ENCODE measurements at places on chromosomes 5 and 9.

DNA sequence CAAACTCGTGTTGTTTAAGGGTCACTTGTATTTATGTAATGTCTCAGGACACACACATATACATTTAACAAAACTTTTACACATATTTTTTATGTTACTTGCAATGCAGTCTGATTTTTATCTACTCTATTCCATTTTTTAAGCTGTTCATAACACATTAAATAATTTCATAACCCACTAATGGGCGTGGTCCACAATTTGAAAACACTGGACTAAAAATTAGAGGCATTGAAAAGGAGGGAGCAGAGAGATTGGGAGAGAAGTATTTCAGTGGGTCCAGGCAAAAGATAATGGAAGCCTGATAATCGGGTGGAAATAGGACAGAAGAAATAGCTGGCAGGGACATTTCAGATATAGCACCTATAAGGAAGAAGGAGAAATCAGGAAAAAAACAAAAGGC is 597.3 kb upstream of the CLINT1 start:
- DNase-seq: no peak

DNA sequence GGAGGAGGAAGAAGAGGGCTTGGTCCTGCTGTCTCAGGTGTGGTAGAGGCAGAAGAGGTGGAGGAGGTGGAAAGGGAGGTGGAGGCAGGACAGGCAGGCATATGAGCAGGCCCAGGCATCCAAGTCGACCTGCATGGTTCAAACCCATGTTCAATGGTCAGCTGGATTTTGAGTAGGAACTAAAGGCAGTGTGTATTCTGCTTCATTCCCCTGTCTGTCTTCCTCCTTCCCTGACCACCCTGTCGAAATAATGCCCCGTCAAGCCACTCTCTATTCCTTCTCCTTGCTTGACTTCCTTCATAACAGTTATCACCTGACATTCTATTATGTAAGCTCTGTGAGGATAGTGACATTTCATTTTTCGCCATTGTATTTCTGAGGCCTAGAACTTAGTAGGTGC is 34.8 kb downstream of the ATP6V0E1 start:
- DNase-seq: no peak

- DNase-seq: peak; percentile 28
These were observed 1944.2 kb upstream of the NUDT12 start for GRCh38 chr5:105506692-105507277.

- no peak for DNase-seq
These were observed 36.5 kb upstream of the IQGAP2 start for GRCh38 chr5:76366596-76366995.

DNA sequence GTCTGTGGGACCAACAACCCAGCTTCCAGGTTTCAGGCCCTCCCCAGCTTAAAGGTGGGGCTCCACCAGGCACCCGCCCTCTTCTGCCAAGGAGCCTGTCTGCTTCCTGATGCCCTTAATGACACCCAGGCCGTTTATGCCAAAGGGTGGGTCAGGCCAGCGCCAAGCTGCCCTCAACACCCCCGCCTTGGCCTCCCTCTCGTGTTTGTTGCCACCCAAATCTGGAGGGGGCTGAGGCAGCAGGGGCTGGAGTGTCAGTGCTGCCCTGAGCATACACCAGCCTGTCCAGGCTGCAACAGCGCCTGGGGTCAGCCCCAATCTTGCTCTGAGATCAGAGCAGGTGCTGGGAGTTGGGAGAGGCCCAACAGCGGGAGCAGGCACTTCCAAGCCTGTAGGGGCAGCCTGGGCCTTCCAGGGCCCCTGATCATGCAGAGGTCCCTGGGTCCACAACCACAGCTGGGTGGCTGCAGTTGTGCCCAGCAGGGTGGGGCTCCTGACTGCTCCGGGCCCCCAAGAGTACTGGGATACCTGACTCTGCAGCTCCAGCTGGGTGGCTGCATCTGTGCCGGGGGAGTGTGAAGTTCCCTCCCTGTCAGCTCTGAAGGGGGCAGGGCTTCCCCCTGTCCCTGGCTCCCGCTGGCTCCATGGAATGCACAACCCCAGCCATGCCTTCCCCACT is 34.5 kb upstream of the TYRP1 start:
- no peak for DNase-seq

- DNase-seq: no peak
These were observed 68.3 kb downstream of the TARS1 start for GRCh38 chr5:33509036-33509435.

- DNase-seq: no peak
These were observed 13.3 kb upstream of the NKD2 start for GRCh38 chr5:995318-995717.

- DNase-seq: no peak
These were observed 75.1 kb downstream of the MROH2B start for GRCh38 chr5:40995801-40996586.

DNA sequence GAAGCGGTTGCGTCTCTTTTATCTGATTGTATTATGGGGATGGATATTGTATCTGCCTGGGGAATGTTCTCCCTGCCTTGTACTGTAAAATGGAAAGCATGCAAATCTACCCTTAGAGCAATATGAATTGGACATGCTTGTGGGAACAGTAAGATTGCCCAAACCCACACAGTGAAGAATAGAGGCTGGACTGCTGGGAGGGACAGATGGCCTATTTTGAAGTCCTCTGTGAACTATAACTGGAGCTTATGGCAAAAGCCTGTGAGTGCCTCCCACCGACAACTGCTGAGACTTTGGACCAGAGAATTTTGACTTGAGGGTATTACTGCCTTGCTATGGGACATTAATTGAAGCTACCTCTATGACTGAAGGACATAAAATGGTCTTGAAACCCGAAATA is 168.9 kb downstream of the ERCC6L2 start:
- DNase-seq: no peak

- DNase-seq: no peak
These were observed 1890.1 kb upstream of the WWC1 start for GRCh38 chr5:166401391-166401790.

- peak; percentile 18 for DNase-seq
These were observed 437.1 kb upstream of the TLE4 start for GRCh38 chr9:79134654-79135053.

- DNase-seq: no peak
These were observed 21.7 kb downstream of the SLC9A3 start for GRCh38 chr5:502325-503079.

DNA sequence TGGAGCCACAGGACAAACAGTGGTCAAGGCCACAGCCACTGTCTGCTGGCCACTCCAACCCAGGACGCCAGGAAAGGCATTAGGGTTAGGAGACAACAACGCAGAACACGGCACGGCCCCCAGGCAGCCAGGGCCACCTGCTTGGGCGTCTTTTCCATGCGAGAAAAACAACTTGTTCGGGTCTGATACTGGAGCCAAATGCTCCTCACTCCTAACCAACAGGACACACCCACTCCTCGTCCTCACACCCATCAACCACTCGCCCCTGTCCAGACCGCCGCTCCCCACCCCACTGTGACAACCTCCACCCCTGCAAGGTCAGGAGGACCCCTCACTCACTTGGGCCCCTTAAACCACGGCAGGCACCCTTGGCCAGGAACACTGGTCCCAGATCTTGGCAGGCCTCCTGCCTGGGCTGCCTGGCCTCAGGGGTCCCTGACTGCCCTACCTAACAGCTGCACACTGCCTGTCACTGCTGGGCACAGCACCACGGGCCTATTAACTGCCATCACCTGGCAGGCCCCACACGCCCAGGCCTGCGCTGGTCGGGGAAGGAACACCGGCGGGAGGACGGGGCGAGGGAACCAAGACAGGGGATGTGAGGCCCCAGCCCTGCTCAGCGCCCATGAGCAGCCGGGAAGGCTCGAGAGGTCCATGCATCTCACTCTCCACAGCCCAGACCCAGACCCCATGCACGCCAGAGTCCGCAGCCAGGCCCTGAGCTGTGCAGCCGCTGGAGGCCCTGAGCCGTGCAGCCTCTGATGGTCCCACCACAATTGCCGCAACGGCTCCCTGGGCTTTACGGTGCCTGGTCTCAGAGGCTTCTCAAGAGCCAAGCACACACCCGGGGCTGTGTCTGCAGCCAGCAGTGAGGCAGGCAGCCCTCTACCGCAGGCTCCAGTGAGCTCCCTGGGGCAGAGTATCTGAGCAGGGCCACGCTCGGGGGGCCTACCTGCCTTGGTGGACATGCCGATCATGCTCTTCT is 13.8 kb downstream of the CLPTM1L start:
- DNase-seq: no peak

DNA sequence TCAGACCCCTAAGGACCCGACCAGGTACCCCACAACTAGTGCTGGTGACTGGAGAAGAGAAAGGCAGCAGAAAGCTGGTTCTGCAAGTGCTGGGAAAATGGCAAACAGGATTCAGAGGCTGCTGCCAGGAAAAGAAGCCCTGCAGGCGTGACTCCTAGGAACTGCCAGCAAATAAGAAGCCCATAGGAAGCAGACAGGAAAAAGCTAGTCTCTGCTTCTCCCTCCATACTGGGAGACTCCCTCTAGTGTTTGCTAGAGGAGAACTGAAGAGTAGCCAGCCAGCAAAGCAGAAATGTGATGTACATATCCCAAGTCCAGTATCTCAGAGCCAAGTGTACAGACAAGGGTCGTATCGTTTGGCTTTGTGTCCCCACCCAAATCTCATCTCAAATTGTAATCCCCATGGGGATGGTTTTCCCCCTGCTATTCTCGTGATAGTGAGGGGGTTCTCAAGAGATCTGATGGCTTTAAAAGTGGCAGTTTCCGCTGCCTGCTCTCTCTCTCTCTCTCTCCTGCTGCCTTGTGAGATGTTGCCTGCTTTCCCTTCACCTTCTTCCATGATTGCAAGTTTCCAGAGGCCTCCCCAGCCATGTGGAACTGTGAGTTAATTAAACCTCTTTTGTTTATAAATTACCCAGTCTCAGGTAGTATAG is 38.1 kb upstream of the TUSC1 start:
- peak; percentile 5 for DNase-seq

- no peak for DNase-seq
These were observed 79.8 kb downstream of the ARSB start for GRCh38 chr5:78905084-78905938.

GRCh38 chr9:21758540-21758939 is 43.9 kb upstream of the MTAP start:
- DNase-seq: no peak

DNA sequence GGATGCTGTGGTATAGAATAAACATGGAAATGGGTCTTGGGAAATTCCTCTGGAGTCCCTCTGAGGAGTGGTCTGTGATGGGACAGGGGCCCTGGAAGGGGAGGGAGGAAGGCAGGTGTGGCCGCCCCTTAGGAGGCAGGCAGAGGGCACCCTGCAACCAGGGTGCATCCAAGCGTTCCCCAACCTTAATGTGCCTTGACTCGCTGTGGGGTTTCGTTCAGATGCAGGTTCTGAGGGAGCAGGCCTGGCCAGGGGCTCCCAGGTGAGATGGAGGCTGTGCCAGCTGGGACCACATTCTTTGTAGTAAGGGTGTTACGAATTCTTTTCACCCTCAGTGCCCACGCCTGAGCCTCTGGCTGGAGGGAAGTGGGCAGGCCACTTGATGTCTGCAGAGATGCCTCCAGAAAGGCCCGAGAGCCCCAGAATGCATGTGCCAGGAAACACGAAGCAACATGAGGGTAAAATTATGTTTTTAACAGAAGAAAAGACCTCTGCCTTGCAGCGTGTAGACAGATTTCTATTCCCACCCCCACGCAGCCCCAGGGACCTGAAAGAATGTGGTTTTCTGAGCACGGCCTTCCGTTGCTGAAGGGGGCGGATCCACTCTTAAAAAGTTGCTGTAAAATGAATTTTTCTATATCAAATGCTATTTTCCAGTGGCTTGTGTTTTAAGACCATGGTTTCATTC is 150.4 kb upstream of the IER5L start:
- DNase-seq: no peak

- no peak for DNase-seq
These were observed 60.2 kb upstream of the HAPLN1 start for GRCh38 chr5:83780699-83781350.

GRCh38 chr5:83077662-83078261 is 415 bp downstream of the XRCC4 start:
- peak; percentile 23 for DNase-seq

DNA sequence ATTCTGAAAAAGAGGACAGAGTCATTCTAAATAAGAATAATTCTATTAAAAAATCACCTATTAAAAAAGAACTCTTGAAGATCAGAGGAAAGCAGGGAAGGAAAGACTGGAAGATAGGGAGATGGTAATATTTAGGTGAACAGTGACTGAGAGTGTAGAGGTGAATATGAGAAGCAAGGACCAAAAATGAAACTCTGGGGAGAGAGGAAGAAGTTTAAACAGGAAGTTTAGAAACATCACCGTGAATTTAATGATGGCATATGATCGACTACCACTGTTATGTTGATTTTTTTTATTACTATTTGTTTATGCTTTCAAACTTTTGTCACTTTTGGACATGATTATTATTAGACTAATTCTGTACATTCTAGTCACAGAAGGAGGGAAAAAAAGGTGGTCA is 1.7 kb upstream of the SPINK6 start:
- no peak for DNase-seq

DNA sequence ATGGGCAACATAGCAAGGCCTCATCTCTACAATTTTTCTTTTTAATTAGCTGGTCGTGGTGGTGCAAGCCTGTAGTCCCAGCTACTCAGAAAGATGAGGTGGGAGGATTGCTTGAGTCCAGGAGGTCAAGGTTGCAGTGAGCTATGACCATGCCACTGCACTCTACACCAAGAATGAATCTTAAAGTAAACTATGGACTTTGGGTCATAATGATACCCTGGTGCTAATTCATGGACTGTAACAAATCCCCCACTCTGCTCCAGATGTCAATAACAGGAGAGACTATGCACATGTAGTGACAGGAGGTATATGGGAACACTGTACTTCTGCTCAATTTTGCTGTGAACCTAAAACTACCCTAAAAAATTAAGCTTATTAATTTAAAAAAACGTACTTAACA is 155.4 kb downstream of the CEMIP2 start:
- no peak for DNase-seq

DNA sequence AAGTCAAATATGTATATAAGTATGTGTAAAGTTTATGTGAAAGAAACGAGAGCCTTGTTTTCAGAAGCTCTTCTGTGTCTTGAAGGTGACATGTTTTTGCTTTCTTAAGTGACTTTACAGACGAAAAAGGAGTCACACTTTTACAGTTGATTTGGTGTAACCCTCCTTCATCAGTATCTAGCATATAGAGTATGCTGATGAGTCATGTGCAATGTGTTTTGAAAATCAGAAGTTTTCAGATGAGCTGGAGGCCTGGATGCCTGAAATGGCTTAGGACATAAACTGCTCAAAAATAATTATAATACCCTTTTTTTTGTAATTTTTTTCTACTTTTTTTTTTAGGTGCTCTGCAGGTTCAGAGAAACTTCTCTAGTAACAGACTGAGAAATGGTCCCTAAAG is 209.5 kb downstream of the CD180 start:
- no peak for DNase-seq

GRCh38 chr9:137294681-137295237 is 7.3 kb downstream of the NRARP start:
- peak; percentile 36 for DNase-seq
